Breast epithelium (tissue), 4 donors: ENCODE measurements at places on chromosomes 4 and X. TPM values are rescaled to one million over a fixed set of nuclear protein-coding genes. Genes with fewer than 3 reads are reported as not detected.

DNA sequence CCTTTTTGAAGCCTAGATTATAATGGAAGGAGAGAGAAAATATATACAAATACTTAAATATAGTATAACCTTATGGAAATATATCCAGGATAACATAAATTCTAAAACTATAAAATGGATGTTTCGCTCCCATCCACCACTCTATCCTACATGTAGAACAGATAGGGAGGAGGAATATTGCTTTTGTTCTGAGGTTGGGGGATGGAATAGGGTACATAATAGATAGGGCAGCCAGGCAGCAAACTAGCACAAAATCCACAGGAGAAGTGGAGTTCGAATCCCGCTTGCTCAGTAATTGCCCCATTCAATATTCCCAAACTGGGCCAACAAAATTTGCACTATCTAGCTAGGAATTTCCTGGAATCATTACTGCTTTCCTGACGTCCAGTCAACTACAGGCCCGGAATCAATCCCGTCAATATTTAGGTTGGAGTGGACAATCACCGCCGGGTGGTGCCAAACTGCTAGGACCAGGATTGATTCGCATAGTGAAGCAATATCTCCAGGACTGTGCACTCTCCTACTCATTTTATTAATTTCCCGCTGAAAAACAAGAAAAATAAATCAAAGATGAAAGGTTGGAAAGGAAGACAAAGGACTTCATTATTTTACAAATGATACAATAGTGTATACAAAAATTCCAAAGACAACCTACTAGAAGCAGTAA lies 40.4 kb upstream of the PAPSS1 start:
- no peak for DNase-seq

- DNase-seq: no peak
These were observed 207.6 kb upstream of the MAMLD1 start for GRCh38 chrX:150155436-150156035.

- DNase-seq: no peak
These were observed 540.2 kb downstream of the GBA3 start for GRCh38 chr4:23232987-23233386.

- no peak for DNase-seq
These were observed 57.1 kb upstream of the CYSLTR1 start for GRCh38 chrX:78384486-78384885.

DNA sequence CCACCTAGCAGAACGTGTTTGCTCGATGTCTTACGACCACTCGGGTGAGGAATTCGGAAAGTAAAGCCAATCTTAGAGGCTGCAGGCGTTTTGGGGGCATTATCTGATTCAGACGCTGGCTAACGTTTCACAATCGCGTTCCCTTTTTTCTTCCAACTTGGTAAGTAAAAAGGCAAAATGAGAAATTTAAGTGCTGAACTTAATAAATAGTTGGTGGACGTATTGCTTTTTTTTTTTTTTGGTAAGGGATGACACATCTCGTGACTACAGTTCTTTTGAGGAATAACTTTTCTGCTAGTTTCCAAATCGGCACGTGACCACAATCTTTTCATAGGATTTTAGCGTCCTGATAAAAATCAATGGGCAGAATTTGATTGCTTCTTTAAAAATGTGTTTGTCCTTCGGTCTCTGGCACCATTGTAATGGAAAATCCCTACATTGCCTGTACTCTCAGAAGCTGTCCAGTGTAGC lies 848 bp downstream of the RAB9A start:
- DNase-seq: no peak

- DNase-seq: no peak
These were observed 345.1 kb downstream of the INPP4B start for GRCh38 chr4:142500966-142501365.

- DNase-seq: no peak
These were observed 303.7 kb downstream of the GPAT3 start for GRCh38 chr4:83839615-83840014.

- DNase-seq: no peak
These were observed 113.4 kb upstream of the USP38 start for GRCh38 chr4:143071351-143071750.

DNA sequence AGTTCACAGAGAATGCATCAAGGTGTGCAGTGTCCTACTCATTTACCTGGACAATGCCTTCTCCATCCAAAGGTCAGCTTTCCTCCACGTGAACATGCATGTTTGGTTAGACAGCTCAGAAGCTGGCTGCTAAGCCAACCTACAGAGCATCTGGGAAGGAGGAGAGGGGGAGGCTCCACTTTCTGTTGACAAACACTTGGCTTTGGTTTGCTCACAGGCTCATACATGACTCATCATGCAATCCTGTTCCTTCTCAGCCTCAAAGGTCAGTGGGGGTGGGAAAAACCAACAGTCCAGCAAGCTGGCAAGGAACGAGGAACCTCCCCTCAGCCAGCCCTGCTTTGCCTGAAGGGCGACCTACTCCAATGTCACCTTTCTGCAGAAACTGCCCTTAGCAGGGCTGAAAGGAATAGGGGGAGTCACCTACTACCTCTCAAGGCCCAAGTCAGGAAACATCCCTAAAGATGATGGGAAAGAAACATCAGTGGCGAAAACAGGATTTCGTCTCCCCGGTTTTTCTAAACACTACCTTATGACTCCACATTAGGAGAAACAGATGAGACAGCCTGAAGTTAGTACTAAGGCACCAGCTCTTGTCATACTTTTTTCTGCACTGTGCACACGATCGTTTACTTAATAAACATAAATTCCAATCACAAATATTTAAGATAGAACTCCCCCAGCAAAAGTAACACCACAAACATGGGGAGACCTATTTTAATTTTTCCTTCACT lies 37.9 kb downstream of the RELL1 start:
- peak; percentile 75 for DNase-seq

DNA sequence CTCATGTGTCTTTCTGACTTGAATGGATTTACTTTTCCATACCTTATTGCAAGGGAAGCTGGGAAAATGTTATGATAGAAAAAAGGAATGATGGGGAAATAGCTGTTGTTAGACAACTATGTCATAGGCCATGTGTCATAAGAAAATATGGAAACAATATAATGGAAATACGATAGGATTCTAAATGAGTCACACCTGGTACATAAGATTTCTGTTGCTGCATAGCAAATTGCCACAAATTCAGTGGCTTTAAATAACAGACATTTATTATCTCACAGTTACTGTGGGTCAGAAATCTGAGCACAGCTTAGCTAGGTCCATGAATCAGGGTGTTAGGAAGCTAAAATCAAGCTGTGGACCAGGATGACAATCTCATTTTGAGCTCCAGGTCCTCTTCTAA lies 44.6 kb upstream of the ANKRD50 start:
- no peak for DNase-seq

- no peak for DNase-seq
These were observed 86.3 kb downstream of the CLCN4 start for GRCh38 chrX:10243106-10243505.

- DNase-seq: no peak
These were observed 79.4 kb upstream of the TNIP3 start for GRCh38 chr4:121243485-121243884.

DNA sequence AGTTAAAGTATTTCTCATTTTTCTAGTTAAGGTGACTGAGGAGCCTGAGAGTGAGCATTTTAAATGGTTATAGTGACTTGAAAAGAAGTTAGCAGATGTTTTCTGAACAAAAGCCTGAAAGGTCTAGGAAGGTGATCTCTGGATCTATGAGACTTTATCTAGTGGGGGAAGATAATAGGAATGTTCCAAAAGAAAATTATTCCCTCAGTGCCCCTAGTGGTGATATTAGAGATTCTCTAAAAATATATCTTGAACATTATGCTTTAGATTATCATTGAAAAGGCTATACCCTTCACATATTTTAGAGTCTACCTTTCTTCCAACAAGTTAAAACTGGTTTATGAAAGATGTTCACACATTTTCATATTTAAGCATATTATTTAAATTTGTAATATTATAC lies 69.0 kb upstream of the SPANXN1 start:
- DNase-seq: no peak

GRCh38 chr4:47271291-47271690 lies 192.2 kb downstream of the COMMD8 start:
- DNase-seq: no peak

- peak; percentile 58 for DNase-seq
These were observed 57.2 kb upstream of the FAM9C start for GRCh38 chrX:13101441-13102139.

DNA sequence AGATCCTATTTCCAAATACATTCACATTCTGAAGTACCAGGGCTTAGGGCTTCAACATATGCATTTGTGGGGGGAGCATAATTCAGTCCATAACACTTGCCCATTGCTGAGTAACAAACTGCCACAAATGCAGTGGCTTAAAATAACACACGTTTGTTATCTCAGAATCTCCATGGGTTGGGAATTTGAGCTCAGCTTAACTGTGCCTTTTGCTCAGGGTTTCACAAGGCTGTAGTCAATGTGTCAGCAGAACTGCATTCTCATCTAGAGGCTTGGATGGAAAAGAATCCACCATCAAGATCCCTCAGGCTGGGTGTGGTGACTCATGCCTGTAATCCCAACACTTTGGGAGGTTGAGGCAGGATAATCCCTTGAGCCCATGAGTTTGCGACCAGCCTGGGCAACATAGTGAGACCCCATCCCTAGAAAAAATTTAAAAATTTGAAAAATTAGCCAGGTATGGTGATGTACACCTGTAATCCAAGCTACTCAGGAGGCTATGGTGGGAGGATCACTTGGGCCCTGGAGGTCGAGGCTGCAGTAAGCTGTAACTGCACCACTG lies 25.8 kb upstream of the TBL1X start:
- no peak for DNase-seq

- DNase-seq: no peak
These were observed 87.7 kb downstream of the RLIM start for GRCh38 chrX:74526764-74527163.

GRCh38 chrX:5236096-5236495 lies 992.6 kb downstream of the NLGN4X start:
- DNase-seq: no peak

- DNase-seq: no peak
These were observed 1.7 kb downstream of the KCNIP4 start for GRCh38 chr4:21946858-21947257.

GRCh38 chrX:70755850-70756249 lies 152.7 kb downstream of the TEX11 start:
- no peak for DNase-seq

DNA sequence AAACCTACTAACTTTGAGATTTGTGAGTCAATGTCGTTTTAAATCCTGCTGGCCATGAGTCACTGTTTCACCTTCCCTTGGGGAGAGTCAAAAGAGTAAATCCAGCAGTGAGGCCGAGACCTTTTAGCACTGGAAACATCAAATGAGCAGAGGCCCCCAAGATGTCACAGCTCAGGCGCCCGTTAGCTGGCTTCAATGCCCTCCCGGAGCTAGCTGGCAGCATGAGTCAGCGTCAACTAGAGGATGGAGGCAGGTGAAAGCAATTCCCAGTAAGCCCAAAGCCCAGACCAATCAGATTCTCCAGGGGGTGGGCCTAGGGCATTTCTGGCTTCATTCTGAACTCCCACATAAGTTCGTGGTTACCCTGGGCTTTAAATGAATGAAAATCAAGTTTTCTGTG lies 170.9 kb downstream of the CLCN4 start:
- DNase-seq: no peak

- no peak for DNase-seq
These were observed 227.7 kb downstream of the BCOR start for GRCh38 chrX:39869846-39870601.

DNA sequence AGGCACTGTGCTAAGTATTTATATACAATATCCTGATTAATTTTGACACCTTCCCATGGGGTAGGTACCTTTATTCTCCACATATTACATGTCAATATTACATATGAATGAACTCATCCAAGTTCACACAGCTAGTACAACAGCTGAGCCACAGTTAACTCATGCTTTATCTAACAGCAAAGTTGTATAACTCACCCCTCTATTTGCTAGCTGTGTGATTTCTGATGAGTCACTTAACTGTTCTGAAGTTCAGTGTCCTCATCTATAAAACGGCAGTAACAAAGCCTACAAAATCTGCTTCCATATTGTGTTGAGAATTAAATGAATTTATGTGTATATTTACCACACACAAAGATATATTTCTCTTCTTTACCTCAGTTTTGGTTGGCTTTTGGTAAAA lies 48.2 kb upstream of the KDR start:
- no peak for DNase-seq

DNA sequence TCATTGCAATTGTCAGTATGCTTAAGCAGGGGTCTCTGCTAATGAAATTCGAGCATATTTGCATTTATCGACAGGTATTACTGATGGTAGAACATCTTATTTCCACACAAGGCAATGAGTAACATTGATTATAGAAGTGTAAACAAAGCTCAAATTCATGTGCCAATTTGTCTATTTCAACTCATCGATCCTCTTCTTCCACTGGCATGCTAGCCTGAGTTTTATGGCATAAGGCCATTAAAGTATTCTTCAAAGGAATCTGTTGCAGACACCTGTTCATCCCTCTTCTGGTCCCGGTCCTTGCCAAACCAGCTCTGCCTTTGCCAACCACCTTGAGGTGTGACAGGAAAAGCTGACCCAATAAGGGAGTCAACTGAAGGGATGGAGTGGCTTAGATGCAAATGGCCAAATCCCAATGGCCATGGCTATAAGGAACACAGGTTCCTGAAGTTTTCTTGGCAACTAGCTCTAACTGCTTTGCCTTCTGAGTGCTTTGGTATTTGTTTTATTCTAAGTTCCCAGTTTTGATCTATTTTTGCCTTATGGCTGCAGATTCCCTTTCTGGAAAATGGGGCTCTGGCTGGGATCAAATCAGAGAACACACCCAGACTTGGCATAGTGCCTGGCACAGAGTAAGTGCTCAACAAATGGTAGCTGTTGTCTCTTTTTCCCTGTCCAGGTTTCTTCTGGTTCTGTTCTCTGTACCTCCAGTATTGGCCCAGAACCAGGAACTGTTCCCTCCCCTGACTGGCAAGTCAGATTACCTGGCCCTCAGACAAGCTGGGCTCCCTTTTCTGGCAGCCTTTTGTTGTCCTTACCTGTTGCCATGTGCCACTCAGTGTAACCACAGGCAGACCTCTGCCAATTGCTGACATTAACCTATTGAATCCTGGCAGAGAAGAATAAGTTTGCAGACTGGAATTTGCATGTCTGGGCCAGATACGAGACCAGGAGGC lies 63.1 kb downstream of the RTL9 start:
- DNase-seq: peak; percentile 54

- no peak for DNase-seq
These were observed 84.8 kb upstream of the PLAC1 start for GRCh38 chrX:134743091-134743490.

DNA sequence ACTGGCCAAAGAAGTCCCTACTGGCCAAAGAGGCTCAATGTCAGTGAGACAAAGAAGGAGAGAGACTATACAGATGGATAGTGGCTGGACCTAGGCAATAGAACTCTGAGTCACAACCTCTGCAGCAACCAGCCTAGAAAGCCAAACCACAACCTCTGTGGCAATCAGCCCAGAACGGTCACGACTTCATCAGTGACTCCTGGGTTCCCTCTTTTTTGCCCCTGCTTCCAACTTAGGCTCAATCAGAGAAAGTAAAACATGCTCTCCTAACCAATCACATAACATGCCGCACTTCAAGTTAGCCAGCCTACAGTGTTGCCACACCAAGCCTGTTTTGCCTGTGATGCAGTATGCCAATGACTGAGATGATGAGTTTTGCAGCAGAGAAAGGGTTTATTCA lies 203.4 kb downstream of the ANAPC10 start:
- no peak for DNase-seq

CPZ gene
- total RNA-seq: 2.9 TPM

ANKRD37 gene
- 9.0 TPM for total RNA-seq

FAM184B gene
- total RNA-seq: 0.33 TPM

INTU gene
- 22.4 TPM for total RNA-seq

NDNF gene
- total RNA-seq: 2.6 TPM

CT45A1 gene
- total RNA-seq: not detected

BEX1 gene
- 0.66 TPM for total RNA-seq

FGFBP1 gene
- total RNA-seq: 0.73 TPM

SASH3 gene
- total RNA-seq: 10.0 TPM

SPANXN3 gene
- not detected for total RNA-seq

MAGEA11 gene
- not detected for total RNA-seq

BRS3 gene
- not detected for total RNA-seq
